GM23338 (cell line): ENCODE measurements at places on chromosomes 2 and 18. TPM values are rescaled to one million over a fixed set of nuclear protein-coding genes. Genes with fewer than 3 reads are reported as not detected.

- no peak for DNase-seq
Measured at GRCh38 chr2:100718065-100718629, 101.8 kb upstream of the NPAS2 start.

DNA sequence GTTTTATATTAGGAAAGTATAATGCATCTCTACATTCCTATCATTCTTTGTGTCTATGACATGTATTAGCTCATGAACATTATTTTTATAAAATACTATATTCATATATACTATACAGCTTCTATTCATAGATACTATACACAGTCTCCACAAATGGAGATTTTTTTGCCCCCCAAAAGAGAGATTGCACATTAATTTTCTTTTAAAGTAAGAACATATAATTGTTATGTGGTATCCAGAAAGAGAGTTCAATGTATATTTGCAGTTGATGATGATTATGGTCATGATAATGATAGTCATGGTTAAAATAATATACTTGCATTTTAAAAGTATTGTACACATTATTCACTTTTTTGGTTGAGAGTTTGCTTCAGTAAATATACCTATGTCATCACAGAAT is 445.3 kb downstream of the DSC3 start:
- DNase-seq = no peak

GALR1 gene
- 0.74 and 1.1 TPM in 2 replicates for total RNA-seq

- no peak for DNase-seq
Measured at GRCh38 chr2:182148344-182148743, 162.7 kb downstream of the PPP1R1C start.

AKAIN1 gene
- not detected in 2 replicates for total RNA-seq

IL18RAP gene
- total RNA-seq = not detected in 2 replicates

GRCh38 chr18:61348230-61348629 is 15.0 kb downstream of the CDH20 start:
- no peak for DNase-seq

DNA sequence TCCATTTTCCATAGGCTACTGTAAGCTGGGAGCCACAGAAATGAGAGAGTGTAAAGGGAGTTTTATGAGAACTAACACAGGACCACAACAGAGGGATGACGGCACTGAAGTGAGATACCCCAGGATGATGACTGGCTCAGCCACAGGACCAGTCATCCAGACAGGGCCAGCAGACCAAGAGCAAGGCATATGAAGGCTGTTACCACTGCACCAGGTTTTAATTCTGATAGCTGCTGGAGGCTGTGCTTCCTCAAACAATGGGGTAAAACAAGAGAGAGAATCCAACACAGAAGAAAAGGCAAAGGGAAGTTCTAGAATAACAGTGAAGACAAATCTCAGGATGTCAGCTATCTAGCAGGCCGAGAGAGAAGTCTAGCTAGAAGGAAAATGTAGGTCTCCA is 94.9 kb downstream of the BCL2 start:
- no peak for DNase-seq

GRCh38 chr2:155663265-155663664 is 669.3 kb downstream of the NR4A2 start:
- no peak for DNase-seq
